Activated CD4-positive, alpha-beta T cell treated with anti-CD3 and anti-CD28 coated beads, Interleukin-2, amount 10 ng/mL, durations not matched to agents 7 days and 5 days (primary cell): ENCODE measurements at places on chromosomes 5 and 9. TPM values are rescaled to one million over a fixed set of nuclear protein-coding genes. Genes with fewer than 3 reads are reported as not detected.

DNA sequence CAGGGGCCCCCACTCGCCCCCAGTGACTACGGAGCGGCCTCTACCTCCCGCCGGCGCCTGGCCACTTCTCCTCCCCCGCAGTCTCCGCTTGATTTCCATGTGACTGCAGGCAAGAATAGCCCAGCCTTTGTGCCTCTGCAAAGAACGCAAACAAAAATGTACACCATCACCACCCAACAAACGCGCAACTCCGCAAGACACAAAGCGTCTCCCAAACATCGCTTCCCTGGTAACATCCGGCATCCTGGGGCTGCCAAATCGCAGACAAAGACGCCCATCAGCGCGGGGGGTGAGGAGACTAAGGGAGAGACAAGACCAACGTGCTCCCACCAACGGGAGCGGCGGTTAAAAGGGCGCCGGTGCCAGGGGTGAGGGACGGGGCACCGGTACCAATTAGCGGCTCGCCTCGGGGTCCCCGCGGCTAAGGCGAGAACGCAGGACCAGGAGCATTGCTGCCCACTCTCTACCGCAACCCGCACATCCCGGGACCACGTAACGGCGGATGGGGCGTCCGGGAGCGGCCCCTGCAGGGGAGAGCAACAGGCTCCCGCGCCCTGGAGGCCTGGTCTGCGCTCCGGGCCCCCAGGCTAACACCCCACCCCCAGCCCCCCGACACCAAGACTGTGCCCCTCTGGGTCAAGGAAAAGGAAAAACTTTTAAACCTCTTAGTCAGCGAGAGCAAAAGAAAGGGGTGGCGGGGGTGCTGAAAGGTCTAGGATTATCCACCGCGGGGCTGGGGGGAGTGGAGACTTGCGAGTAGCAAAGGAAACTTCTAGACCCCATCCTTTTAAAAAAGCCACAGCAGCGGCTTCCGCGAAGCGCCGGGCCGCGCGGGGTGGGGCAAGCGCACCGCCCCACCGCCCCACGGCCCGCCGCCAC, 885 bp downstream of the MPDZ start:
- DNase-seq = no peak

GRCh38 chr9:123375469-123376132, 19.6 kb downstream of the CRB2 start:
- DNase-seq = no peak

DNA sequence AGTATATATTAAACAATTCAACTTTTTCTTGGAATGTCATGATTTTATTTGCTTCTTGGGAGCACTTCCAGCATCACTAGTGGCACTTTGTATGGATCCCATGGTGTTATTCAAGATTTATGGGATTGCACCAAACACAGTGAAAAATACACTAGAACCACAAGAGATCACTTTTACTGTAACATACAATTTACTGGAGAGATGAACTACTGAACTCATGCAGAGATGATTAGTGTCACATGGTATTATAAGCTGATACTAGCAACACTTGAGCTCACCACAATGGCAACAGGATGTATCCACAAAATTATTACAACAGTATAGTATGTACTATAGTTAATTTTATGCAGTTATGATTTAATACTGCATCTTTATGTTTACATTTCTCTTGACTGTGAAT, 16.3 kb upstream of the SLC36A2 start:
- no peak for DNase-seq

GRCh38 chr5:150945486-150945885, 40.7 kb upstream of the ZNF300 start:
- DNase-seq = no peak

- no peak for DNase-seq
Observed at GRCh38 chr9:136219276-136219675, 14.3 kb upstream of the LHX3 start.

DNA sequence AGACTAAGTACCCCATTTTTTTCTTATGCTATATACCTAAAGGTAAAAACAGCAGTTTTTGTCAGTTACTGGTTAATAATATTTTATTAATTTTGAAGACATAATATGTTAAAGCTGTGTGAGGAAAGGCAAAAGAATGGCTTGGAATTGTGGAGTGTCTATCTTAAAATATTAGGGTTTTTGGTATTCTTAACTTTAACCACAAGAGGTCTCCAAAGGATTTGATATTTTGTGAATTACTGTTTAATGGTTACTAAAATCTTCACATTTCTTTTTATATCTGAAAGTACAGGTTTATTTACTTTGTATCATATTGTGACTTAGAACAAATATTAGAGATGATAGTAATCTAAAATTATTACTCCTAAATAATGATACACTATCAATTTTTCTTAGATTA, 32.0 kb upstream of the DHFR start:
- DNase-seq = no peak

The CDHR2 gene
- total RNA-seq = 1.3 TPM

The ZNF618 gene
- 0.27 TPM for total RNA-seq

DNA sequence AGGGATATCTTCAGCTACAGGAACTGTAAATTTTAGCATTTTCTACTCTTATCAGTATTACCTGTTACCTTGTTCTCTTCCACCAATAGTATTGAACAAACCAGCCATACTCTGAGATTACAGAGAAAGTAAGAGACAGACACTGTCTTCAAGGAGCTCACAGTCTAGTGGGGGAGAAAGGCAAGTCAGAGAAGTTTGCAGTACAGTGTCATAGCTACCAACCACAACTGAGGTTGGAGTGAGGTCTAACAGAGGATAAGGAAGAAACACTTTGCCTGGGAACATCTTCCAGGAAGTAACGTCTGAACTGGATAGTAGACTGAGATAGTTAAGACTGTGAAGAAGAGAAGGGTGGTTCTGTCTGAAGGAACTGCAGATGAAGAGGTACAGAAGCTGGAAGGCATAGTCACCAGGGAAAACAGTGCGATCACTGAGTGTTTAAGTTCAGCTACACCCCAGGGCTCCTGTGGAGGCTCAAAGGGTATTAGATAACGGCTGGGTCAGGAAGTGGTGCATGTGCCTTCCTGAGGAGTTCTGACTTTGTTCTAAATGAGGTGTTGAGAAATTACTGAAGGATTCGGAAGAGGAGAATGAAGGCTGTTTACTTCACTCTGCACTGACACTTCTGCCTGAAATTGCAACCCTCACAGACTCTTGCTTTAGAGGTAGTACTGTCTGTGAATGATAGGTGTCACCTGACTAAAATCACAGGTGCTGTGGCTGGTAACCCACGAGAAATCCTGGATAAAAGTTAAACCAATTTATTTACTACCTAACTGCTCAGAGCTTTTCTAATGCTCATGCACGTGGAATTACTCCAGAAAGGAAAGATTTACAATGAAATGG, 841.6 kb downstream of the MAT2B start:
- no peak for DNase-seq

The GABRP gene
- not detected for total RNA-seq

DNA sequence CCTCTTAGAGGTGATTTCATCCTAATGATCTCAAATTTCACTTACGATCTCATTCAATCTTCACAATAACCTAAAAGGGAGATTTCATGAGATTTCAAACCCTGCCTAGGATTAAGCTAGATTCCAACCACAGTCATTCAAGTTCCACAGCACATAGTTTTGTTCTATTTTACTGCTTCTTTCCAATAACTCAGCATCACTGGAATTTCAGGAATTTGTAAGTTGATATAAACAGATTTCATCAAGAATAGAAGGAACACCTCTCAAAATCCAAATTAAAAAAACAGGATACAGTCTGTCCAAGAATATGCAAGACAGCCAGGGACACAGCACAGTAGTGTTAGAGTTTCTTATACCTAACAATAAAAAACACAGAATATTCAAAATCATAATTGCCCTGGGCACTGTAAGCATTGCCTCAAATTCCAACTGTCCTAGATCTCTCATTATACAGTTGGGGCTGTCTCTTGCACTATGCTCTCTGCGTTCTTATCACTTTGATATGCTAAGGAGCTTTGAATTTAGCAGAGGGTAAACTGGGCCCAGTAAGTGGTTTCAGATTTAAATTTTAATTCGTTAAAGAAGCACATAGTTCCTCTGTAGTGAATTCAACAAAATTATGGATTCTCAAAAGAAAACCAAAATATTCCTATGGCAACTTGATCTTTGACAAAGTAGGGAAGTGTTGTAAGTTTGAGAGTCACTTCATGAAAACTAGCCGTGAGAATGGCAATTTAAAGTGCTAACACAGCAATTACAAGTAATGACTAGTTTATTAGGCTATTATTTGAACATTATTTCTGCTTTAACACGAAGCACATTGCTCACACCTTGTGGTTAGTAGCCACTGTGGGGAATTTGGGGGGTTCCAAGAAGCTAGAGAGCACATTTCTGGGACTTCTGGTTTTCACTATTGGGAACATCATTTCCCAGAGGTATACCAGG, 478.6 kb upstream of the C9orf72 start:
- no peak for DNase-seq

The HACD4 gene
- 15.0 TPM for total RNA-seq

DNA sequence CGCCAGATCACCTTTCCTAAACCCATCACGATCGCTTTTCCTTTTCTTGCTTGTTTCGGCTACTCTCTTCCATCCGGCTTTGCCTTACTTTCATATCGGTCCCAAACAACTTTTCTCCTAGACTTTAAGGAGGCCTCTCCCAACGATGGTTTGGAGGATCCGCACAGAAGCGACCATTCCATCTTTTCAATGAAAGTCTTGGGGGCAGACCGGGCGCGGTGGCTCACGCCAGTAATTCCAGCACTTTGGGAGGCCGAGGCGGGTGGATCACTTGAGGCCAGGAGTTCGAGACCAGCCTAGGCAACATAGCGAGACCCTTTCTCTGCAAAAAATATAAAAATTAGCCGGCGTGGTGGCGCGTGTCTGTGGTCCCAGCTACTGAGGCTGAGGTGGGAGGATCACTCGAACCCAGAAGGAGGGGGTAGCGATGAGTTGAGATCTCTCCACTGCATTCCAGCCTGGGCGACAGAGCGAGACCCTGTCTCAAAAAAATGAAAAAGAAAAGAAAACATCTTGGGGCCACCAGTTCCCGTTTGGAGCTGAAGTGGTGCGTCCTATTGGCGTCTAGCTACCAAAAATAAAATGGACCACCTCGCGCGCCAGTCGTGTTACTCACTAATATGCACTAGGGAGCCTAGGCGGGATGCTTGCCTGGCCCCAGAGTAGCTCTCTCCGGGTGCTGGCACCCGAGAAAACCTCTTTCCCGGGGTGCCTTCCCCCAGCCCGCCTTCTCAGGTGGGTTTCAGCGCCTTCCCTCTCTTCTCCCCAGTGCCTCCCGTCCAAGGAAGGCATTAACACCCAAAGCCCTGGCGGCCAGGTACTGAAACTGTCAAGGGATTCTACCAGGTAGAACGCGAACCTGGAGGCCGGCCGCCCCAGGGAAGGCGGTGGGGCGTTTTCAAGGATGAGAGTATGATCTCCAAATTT, 800 bp upstream of the AP3B1 start:
- DNase-seq = peak; percentile 50

GRCh38 chr5:16457451-16457850, 8.1 kb downstream of the ZNF622 start:
- no peak for DNase-seq

DNA sequence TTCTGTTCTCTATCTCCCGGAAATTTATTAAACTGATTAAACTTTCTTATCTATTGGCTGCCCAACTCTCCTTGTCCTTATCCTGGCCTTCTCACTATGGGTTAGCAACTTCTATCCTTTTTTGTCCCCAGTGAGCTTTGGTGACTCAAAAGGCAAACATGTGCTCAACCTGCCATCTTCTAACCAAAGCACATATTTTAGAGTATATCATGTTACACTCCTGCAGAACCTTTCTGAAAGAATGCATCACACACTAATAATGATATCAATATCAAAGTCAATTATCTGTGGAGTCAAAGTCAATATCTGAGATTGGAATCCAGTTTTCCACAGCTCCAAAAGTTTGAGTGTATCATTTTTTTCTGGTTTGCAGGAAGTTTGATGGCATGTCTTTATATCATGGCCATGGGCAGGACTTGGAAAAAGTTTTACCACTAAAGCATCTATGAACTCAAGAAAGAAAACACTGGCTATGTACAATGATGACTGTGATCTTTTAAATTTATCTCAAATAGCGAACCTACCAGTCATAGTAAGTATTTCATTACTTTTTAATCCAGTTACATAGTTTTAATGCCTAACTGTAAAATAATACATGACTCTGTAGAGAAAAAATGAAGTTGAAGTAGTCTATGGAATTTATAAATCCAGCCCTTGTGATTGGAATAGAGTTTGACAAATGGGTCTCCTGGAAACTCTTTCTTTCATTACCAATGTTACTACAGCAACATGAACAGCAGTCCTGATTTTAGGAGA, 166.8 kb downstream of the DROSHA start:
- DNase-seq = no peak

The PTGES gene
- total RNA-seq = not detected

DNA sequence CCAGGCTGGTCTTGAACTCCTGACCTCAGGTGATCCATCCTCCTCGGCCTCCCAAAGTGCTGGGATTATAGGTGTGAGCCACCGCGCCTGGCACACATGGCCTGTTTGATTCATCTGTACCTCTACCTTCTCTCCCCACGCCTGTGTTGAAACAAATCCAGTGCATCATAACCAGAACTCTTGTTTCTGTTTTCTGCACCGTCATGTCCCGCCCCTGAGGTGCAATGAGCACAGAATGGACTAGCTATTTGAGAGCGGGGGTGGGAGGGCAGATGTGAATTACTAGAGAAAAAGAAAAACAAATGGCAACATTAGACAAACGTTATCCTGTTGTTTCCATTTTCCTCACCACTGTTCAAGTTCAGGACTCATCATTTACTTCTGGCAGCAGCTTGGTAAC, 10.7 kb upstream of the FAM193B start:
- no peak for DNase-seq

GRCh38 chr5:117943541-117943940, 1044.8 kb downstream of the DTWD2 start:
- DNase-seq = no peak

DNA sequence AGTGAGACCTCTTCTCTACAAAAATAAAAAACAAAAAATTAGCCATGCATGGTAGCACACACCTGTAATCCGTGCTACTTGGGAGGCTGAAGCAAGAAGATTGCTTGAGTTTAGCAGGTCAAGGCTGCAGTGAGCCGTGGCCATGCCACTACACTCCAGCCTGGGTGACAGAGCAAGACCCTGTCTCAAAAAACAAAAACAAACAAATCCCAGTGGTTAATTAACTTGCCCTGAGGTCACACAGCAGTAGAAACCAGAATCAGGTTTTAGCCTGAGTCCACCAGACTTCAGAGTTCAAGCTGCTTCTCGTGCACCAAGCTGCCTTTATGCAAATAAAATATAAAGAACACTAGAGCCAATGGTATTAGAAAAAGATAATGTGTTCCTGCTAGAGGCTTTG, 169.7 kb downstream of the GOLPH3 start:
- no peak for DNase-seq
